Activated CD4-positive, CD25-positive, alpha-beta regulatory T cell (primary cell): ENCODE measurements at places on chromosomes 2 and 18.

DNA sequence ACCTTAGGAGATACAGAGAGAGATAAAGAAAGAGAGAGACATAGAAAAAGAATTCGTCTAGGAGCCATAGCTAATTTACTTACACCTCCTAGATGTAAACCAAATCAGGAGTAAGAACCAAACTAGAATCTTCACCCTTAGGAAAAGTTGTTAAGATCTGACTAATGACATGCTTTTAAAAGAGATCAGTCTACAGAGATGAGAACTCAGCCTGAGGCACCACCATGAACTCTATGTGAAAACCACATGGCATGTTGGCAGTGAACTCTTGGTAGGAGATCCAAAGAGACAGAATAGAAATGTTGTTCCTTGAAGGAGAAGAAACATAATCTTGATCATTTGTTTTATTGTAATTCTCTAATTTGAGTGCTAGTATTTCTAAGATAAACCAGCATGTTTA lies 585.4 kb upstream of the ID2 start:
- no peak for DNase-seq

- DNase-seq, result no peak
These were observed 197.3 kb downstream of the DNAH7 start for GRCh38 chr2:195871326-195871725.

GRCh38 chr2:60067006-60067405 lies 486.4 kb downstream of the BCL11A start:
- DNase-seq, result no peak

DNA sequence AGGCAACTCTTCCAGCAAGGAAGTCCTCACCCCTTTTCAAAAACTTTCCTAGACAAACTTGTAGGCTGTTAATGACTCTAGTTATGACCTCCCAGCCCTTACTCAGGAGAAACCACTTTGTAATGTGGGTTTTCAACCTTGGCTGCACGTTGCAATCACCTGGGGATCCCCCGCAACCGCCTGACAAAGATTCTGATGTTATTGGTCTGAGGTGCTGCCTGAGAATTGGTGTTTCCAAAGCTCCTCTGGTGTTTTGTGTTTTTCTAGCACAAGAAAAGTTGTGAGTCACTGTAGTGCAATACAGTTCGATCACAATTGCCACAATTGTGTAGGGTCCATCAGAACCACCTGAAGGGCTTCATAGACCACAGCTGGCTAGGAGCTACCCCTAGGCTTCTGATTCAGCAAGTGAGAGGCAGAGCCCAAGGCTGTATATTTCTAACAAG lies 121.6 kb downstream of the SP100 start:
- no peak for DNase-seq

GRCh38 chr2:206520450-206520849 lies 77.1 kb downstream of the ADAM23 start:
- no peak for DNase-seq

GRCh38 chr2:58710795-58711279 lies 469.7 kb upstream of the FANCL start:
- no peak for DNase-seq

GRCh38 chr18:79470547-79470946 lies 74.8 kb downstream of the NFATC1 start:
- no peak for DNase-seq

DNA sequence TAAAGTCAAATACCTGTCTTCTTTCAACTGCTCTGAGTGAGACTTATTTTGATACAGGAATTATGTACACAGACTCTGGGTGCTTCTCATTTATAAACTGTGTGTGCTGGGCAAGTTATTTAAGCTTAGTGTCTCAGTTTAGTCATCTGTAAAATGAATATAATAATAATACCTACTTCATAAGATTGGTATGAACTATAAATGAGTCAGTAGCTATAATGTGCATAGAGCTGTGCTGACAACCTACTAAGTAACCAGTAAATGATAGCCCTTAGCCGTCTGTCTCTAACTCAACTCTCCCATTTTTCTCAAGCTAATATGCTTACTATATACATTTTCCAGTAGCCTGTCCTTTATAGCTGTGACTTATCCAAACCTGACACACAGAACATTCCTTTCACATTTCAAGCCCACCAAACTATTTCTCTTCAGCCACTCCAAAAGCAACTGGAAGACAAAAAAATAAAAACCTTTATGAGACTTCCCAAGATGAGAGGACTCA lies 319.8 kb downstream of the ETAA1 start:
- no peak for DNase-seq

GRCh38 chr18:62828852-62829251 lies 113.5 kb downstream of the PHLPP1 start:
- no peak for DNase-seq

DNA sequence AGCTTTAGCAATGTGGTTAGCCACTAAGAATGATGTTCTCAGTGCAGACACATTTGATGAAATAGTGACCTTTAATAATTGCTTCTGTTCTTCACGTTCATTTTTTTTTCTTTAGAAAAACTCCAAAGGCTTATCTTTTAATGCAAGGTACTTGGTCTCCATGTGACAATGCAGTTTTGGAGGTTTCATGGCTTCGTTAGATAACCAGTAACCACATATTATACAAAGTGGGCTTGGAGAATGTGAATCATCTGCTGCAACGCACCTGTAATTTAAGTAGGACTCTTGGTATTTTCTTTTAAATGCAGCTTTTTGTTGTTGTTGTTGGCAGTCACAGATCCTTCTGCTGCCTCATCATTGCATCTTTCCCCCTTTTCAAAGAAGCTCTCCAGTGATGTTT lies 1606.3 kb downstream of the SUCLG1 start:
- no peak for DNase-seq

- DNase-seq, result no peak
These were observed 382.3 kb upstream of the NT5C1B start for GRCh38 chr2:18971628-18972027.

- no peak for DNase-seq
These were observed 20.0 kb downstream of the EFHD1 start for GRCh38 chr2:232653441-232653840.

- DNase-seq, result no peak
These were observed 278.0 kb upstream of the ID2 start for GRCh38 chr2:8403876-8404275.

DNA sequence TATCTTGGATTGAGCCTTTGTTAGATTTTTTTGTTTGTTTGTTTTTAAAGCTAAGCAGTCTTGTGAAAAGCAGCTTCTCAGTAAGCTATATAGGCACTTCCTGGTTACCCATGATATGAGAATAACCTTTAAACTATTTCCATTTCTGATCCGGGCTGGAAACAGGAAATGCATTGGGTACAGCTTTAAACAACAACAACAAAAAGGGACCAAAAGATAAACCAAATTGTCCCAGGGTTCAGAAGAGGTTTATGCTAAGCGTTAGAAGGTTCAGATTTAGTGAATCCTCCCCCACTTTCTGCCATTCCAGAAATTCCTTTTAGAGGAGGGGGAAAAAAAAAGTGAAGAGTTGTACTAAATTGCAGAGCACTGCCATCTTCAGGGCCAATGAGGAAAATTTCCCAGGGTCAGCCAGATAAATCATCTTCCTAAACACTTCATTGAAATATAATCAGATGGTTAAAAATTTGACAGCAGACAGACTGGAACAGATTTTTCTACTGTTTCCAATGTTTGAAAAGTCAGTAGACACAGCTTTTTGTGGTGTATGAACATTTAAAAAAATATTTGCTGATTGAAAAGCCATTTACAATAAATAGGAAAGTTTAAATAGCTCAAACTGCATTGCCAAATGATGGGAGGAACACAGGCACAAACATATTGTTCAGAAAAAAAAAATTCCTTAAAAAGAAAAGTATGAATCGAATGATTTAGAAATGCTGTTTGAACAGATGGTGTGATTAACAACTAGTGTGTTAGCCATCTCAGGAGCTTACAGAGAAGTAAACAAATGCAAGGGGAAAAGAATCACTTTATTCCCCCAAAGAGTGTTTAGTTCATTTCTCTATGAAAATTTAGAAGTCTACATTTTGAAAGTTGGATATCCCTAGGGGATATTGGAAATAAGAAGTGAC lies 189.9 kb upstream of the TANK start:
- no peak for DNase-seq

DNA sequence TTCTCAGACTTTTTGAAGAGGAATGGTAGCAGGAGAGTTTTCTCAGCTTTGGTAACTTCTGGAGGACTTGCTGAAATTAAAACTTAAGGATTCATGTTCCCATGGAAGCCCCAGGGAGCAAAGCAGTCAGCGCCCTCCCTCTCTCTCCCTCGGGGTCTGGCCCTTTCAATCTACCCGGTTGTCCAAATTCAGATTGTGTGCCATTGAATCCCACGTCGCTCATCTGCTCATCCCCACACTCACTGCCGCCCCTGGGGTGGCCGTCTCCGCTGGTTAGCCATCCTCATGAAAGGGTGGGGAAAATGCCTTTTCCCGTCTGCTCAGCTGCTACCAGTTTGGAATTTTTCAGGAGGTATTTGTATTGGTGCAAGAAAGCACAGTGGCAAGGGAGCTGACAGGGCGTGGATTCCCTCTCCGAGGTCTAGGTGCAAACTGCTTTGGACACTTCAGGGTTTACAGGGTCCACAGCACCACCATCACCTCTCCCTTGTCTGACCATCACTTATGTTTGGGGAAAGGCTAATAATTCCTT lies 27.1 kb downstream of the MCFD2 start:
- no peak for DNase-seq

GRCh38 chr2:9666306-9666705 lies 35.5 kb upstream of the YWHAQ start:
- no peak for DNase-seq

DNA sequence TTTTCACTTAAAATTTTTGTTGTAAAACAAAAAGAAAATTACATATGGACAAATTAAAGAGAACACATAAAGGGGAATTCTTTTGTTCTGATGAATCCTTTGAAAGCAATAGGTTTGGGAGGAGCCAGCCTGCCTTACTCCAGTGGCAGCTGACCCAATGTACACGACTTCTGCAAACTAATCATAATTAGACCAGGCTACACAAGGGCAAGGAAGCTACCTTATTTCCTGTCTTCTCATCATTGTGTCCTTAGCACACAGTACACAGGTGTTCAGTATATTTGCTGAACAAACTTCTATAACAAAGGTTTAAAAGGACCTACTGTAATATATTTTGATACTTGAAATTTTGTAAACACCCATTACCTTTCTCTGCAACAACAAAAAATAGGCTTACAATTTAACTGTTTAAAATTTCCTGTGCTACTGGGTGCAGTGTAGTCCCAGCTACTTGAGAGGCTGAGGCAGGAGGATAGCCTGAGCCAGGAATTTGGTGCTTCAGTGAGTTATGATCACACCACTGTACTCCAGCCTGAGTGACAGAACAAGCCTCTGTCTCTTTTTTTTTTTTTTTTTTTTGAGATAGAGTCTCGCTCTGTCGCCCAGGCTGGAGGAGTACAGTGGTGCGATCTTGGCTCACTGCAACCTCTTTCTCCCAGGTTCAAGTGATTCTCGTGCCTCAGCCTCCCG lies 18.9 kb downstream of the KCNG3 start:
- DNase-seq, result no peak

DNA sequence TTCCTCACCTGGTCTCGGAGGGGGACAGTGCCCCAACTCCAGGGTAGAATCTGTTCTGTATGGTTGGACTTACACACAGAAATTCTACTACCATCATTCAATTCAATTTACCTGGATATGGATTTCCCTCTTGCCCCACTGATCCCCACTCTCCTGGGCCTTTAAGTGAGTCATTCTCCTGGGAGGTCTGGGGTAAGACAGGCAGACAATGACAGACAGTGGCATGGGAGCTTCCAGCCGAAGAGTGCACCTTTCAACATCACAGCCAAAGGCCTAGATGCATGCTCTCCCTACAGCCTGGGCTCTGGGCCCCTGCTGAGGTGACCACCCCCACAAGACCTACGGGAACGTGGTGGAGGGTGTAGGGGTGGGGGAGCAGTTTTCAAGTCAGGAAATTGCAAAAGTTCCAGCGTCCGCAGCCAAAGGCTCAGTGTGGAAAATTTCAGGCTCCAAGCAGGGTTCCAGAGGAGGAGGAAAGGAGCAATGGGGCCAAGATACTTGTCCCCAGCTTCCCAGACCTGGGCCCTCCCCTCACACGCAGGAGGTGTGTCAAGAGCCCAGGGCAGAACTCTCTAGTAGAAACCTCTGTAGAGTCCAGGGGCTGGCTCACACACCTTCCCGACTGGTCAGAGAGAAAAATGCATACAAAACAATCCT lies 296.4 kb downstream of the CYP26B1 start:
- no peak for DNase-seq

DNA sequence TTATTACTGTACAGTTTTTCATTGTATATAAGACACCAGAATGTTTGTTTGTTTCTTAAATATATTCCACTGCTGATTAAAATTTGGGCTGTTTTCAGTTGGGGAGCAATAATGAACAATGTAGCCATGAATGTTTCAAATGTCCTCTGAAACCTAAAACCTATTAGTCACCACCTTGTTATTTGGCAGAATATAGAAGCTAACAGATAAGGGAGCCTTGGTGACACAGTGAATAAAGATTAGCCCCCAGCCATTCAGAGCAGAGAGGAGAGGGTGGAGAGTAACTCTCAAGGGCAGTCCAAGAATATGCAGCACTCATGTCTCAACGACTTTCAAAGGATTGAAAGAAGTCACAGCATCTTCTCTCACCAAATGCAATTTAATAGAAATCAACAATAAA lies 43.1 kb upstream of the ATP8B1 start:
- no peak for DNase-seq

DNA sequence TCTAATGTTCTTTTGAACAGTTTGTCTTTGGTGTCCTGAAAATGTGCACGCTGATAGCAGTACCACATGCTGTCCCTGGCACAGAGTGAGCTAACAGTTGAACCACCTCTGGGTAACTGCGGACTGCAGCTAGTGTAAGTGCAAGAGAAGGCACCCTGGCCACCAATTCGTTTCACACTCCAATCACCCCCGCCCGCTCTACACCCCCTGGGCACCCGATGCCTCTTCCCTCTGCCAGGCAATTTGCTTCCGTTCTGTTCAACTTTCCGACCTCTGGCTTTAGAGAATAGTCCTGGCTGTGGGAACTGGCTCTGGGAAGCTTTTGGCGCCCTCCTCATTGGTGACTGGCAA lies 1.4 kb downstream of the DOCK10 start:
- no peak for DNase-seq

GRCh38 chr2:203582468-203582867 lies 47.4 kb upstream of the RAPH1 start:
- DNase-seq, result no peak
